ENCODE measurements at places on chromosomes 2 and 18.

DNA sequence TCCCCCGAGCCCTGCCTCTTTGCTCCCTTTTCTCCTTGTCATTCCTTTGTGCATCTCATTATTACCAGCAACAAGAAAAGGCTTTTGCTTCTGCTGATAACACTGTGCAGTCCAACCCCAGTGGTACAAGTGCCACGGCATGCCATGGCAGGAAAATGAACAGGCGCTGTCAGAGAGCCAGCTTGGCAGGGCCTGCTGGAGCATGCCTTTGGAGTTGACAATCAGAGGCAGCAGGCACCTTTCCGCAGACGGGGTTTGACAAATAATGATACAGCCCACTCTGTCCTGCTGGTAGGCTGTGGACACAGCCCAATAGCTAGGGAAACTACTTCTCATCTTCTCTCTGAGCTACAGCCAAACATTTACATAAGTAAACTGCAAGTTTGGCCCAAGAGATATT is 243.9 kb upstream of the LRRTM1 start:
- no peak for DNase-seq

- no peak for DNase-seq
Observed at GRCh38 chr2:109450574-109451273, 163.0 kb downstream of the SEPTIN10 start.

DNA sequence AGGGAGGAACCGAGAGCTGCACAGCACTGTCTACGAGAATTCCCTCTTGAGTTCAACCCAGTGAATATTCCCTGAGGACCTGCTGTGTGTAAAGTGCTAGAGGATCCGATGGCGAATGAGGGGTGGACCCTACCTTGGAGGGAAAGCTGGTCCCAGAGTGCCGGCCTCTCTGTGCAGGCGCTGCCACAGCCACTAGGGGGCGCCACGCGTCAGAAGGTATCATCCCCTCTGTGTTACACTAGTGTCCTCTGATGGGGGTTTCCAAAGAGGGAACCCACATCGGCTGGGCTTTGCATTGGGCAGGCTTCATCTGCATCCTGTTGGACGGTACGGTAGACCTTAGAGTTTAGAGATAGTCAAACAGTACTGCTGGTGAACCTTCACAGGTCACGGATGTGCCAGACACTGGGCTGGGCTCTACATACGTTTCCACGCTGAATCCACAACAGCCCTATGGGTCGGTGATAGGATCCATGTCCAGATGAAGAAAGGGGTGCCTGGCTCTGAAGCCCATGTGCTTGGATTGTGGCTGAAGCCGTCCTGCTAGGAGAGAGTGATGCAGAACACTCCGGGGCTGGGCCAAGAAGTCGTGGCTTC is 39.0 kb downstream of the COA5 start:
- no peak for DNase-seq

GRCh38 chr2:19846030-19846429 is 55.8 kb downstream of the TTC32 start:
- no peak for DNase-seq

Data from fibroblast of skin of left quadriceps (primary cell).